ENCODE measurements at places on chromosomes 7 and 10. TPM values are rescaled to one million over a fixed set of nuclear protein-coding genes. Genes with fewer than 3 reads are reported as not detected.

Gene FAM107B
- 24.5 TPM for total RNA-seq

Gene LIPM
- not detected for total RNA-seq

Gene FBH1
- 50.8 TPM for total RNA-seq

Gene C10orf62
- 0.31 TPM for total RNA-seq

Gene ANK3
- 59.6 TPM for total RNA-seq

GRCh38 chr10:80284522-80284921, 4.9 kb downstream of the MAT1A start:
- no peaks in the 10 kb centered on the region for H3K36me3 ChIP-seq
- H3K27me3 ChIP-seq = no peaks in the 10 kb centered on the region
- H3K4me3 ChIP-seq = no peak overlapping the region
- DNase-seq = no peak
- no peaks in the 10 kb centered on the region for H3K4me1 ChIP-seq
- H3K27ac ChIP-seq = no peak overlapping the region

GRCh38 chr10:46539596-46540411, 16.7 kb downstream of the GPRIN2 start:
- DNase-seq = no peak
- H3K4me3 ChIP-seq = peak overlapping the region; percentile 23
- no peak overlapping the region for H3K27ac ChIP-seq
- H3K36me3 ChIP-seq = no peaks in the 10 kb centered on the region
- peaks cover 12% of the 10 kb centered on the region for H3K4me1 ChIP-seq
- no peaks in the 10 kb centered on the region for H3K27me3 ChIP-seq

DNA sequence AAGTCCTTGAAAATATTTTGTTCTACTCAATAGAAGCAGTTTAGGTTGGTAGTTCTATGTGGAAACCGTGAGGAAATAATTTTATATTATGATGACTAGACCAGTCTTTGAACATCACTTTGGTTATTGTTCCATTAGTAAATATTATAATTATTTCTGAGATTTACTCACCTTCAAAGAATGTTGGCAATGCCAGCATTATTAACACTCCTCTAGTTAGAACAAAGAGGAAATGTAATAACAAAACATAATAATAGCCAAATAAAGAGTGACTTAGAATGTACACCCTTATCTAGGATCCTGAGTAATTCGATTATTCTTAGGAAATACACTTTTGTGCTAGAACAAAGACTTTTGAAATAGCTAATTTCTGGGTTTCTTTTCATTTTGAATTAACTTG, 121.1 kb downstream of the CFTR start:
- no peak overlapping the region for H3K4me3 ChIP-seq
- no peaks in the 10 kb centered on the region for H3K27me3 ChIP-seq
- H3K4me1 ChIP-seq = no peaks in the 10 kb centered on the region
- H3K27ac ChIP-seq = no peak overlapping the region
- DNase-seq = no peak

DNA sequence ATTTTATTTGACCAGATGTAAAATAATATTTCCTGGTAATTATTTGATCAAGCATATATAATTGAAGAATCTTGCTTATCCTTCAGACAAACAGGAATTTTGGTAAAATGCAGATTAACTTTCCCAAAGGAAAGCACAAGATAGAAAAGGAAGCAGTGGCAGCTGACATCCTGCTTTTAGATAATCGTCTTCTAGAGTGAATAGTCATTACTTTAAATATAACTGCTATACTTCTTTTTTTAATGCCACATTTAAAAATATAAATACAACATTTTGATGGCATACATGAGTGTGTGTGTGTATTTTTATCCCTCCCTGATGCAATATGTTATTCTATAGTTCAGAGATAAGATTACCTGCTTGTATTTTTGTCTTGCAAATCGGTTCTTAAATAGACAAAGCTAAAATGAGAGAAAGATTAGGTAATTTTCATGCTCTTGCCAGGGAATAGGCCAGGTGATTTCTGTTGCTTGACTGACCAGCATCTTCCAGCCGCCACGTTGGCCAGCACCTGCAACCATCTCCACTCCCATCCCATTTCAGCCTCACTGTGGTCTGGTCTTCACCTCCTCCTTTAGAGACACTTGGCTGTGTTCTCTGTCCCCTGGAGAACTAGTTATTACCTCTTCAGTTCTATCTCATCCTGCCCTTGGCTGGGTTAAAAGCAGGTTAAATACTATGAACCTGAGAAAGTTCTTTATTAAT, 58.1 kb downstream of the MDFIC start:
- no peaks in the 10 kb centered on the region for H3K36me3 ChIP-seq
- H3K4me3 ChIP-seq = no peak overlapping the region
- peaks cover 4% of the 10 kb centered on the region for H3K4me1 ChIP-seq
- no peak overlapping the region for H3K27ac ChIP-seq

DNA sequence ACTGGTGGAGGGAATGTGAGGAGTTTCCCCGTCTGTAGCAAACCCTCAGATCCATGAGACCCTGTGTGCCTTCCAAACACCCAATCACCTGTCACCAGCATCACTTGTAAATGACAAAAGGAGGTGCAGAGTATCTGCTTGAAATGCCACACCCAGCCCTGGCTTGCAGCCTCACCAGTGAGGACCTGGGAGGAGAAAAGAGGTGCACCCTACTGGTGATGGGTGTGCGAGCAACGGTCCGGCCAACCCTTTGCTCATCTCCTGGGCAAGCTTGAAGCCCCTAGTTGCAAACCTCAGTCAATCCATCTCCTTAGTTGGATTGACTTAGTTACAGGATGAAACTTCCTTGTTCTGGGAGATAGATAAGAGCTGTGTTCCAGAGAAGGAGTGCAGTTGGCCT, 62.4 kb upstream of the WAPL start:
- DNase-seq = peak; percentile 76
- H3K4me1 ChIP-seq = no peaks in the 10 kb centered on the region
- H3K4me3 ChIP-seq = no peak overlapping the region
- H3K36me3 ChIP-seq = no peaks in the 10 kb centered on the region

DNA sequence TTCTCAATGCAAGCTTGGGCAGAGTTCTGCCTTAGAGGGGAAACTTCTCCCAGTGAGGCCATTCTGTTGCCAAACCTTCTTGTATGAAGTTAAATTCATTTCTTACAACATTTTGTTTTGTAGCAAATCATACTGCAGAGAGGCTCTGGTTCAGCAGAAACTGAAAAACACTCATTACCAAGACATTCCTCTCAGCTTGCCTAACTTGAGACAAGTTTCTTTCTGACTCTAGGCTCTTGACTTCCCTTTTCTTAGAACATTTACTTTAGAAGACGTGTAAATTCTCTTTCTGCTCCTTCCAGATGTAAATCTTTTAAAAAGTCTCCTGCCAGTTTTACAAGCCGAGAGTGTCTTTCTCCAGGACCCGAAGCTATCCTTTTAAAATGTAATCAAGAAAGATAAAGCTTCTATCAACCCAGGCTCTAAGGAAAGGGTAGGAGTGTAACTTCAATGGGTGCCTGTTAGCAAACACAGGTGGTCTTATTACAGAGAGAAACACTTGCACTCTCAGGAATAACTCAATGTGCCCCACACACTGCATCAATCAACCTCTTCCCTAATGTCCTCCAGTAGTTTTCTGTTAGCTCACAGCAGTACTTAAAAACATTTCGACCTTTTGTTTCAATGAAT, 80.5 kb upstream of the TAS2R16 start:
- H3K4me1 ChIP-seq = no peaks in the 10 kb centered on the region
- no peak overlapping the region for H3K4me3 ChIP-seq
- H3K27me3 ChIP-seq = no peaks in the 10 kb centered on the region
- no peak for DNase-seq

GRCh38 chr7:128903621-128904361, 6.7 kb downstream of the KCP start:
- no peak overlapping the region for H3K4me3 ChIP-seq
- no peaks in the 10 kb centered on the region for H3K4me1 ChIP-seq
- peaks cover 21% of the 10 kb centered on the region for H3K36me3 ChIP-seq
- no peak overlapping the region for H3K27ac ChIP-seq

- peaks cover 31% of the 10 kb centered on the region for H3K36me3 ChIP-seq
- DNase-seq = no peak
- no peaks in the 10 kb centered on the region for H3K27me3 ChIP-seq
- no peak overlapping the region for H3K4me3 ChIP-seq
- no peaks in the 10 kb centered on the region for H3K4me1 ChIP-seq
- no peak overlapping the region for H3K27ac ChIP-seq
Measured at GRCh38 chr7:120110169-120110568, 162.8 kb upstream of the KCND2 start.

GRCh38 chr10:43596546-43596945, 9.7 kb upstream of the ZNF485 start:
- no peaks in the 10 kb centered on the region for H3K4me1 ChIP-seq
- no peak overlapping the region for H3K4me3 ChIP-seq
- H3K27me3 ChIP-seq = no peaks in the 10 kb centered on the region
- no peak overlapping the region for H3K27ac ChIP-seq
- H3K36me3 ChIP-seq = peaks cover 10% of the 10 kb centered on the region

- no peak overlapping the region for H3K4me3 ChIP-seq
- peaks cover 17% of the 10 kb centered on the region for H3K4me1 ChIP-seq
- no peak for DNase-seq
- H3K27ac ChIP-seq = no peak overlapping the region
- H3K36me3 ChIP-seq = no peaks in the 10 kb centered on the region
- no peaks in the 10 kb centered on the region for H3K27me3 ChIP-seq
Measured at GRCh38 chr10:71620642-71621041, 98.9 kb downstream of the C10orf105 start.

- no peaks in the 10 kb centered on the region for H3K27me3 ChIP-seq
- H3K4me1 ChIP-seq = peaks cover 7% of the 10 kb centered on the region
- no peak for DNase-seq
- peaks cover 4% of the 10 kb centered on the region for H3K36me3 ChIP-seq
- no peak overlapping the region for H3K27ac ChIP-seq
- no peak overlapping the region for H3K4me3 ChIP-seq
Measured at GRCh38 chr10:623014-623413, 66.5 kb downstream of the DIP2C start.

GRCh38 chr10:73991884-73992245, 6.1 kb upstream of the VCL start:
- H3K27me3 ChIP-seq = no peaks in the 10 kb centered on the region
- H3K4me3 ChIP-seq = no peak overlapping the region
- DNase-seq = no peak
- no peaks in the 10 kb centered on the region for H3K36me3 ChIP-seq
- no peak overlapping the region for H3K27ac ChIP-seq

DNA sequence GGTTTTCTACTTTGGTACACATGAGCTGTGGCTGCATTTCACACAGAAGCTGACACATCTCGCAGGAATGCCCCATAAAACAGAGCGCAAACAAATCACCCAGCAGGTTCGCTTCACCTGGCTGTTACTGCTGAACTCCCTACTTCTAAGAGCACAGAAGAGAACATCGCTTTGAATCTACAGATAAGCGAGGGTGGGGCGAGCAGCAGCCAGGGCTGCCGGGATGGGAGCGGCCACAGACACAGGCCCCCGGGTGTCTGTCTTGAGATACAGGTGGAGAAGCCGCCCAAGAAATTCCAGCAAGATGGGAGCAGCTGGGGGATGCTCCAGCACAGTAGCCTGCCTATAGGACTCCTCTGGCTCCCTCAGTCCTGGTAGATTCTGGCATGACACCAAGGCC, 27.4 kb downstream of the OGDHL start:
- no peak overlapping the region for H3K27ac ChIP-seq
- H3K4me1 ChIP-seq = no peaks in the 10 kb centered on the region
- H3K27me3 ChIP-seq = no peaks in the 10 kb centered on the region
- no peak overlapping the region for H3K4me3 ChIP-seq
- DNase-seq = peak; percentile 18

DNA sequence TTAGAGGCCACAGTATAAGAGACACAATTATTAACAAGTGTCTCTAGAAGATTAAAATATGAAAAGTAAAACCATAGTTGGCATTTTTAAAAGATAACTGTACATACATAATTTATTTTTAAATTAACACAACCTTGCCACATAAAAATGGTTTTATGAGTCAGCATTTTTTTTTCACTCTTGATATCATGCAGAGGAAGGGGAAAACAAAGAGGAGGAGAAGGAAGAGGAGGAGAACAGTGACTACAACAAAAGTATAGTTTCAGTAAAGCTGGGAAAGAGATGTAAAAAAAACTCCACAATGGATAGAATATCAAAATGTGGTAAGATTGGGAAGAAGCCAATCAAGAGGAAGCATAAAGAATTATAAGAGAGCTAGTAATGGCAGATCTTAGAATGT, 34.0 kb downstream of the CH25H start:
- no peak for DNase-seq
- H3K27ac ChIP-seq = no peak overlapping the region
- H3K36me3 ChIP-seq = no peaks in the 10 kb centered on the region

DNA sequence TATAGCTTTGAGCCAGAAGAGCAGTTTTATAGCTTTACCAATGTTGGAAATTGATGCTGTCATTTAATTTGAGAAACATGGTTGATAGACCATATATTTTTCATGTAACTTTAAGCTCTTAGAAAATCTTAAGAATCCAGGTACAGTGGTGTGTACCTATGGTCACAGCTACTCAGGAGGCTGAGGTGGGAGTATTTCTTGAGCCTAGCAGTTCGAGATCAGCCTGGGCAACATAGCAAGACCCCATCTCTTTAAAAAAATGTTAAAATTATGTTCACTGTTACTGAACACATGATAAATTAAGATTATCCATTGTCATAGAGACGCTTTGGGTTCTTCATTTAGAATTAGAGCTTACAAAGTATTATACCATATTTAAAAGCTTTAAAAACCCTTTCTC, 18.2 kb downstream of the REEP3 start:
- H3K27me3 ChIP-seq = no peaks in the 10 kb centered on the region
- peaks cover 2% of the 10 kb centered on the region for H3K4me1 ChIP-seq
- DNase-seq = no peak
- H3K4me3 ChIP-seq = no peak overlapping the region

Data from H9 (cell line).